Stimulated activated CD4-positive, alpha-beta T cell treated with anti-CD3 and anti-CD28 coated beads, Interleukin-15, amount 100 ng/mL, for 24 hours (primary cell): ENCODE measurements at places on chromosomes 6 and 20.

DNA sequence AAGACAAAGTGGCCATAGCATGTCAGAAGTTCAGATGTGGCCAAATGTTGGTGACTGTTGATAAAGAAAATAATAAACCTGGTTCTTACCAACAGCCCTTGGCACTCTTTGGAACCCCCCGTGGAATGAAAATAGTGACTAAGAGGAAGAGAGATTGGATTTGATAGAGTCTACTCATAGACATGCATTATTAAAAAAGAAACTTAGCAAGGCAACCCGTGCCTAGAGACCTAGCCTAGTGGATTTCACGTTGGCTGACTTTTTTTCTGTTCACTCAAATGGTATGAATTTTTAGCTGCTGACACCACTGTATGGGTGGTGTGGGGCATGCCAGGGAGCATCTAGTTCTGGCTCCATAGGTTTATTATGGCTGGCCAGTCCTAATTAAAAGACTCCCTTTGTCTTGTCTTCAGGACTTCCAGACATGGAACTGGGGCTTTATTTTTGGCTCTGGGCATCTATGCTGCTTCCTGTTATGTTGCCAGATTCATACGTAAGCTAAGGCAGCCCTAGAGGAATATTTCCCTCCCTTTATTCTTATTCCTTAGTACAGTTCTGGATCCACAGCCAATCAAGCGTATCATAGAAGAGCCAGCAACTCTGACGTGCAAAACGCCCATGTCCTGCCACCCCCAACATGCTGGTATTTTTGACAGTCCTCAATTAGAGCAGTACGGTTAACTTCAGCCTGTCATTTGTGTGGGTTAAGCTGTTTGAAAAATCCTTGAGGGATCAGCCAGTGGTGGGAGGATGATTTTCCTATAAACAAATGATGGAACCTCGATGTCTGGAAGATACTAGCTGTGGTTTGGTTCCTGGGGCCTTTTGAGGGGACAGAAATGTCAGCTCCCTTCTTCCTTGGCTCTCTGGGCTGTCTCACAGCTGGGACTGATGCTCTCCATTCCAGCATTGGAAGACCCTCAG, 127.5 kb downstream of the ISM1 start:
- no peak for DNase-seq

DNA sequence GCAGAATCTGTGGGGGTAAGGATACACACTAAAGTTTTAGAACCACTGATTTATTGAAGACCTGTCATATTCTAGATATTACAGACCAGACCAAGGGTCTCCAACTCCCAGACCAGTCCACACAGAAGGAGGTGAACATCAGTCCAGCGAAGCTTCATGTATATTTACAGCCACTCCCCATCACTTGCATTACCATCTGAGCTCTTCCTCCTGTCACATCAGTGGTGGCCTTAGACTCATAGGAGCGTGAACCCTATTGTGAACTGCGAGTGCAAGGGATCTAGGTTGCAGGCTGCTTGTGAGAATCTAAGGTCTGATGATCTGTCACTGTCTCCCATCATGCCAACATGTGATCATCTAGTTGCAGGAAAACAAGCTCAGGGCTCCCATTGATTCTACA, 5.0 kb upstream of the BCLAF1 start:
- no peak for DNase-seq

- no peak for DNase-seq
Observed at GRCh38 chr20:40583205-40583604, 105.8 kb downstream of the MAFB start.

- no peak for DNase-seq
Observed at GRCh38 chr6:157652601-157653363, 170.3 kb upstream of the SNX9 start.

- DNase-seq, result no peak
Observed at GRCh38 chr6:141301779-141302178, 830.9 kb upstream of the GJE1 start.

DNA sequence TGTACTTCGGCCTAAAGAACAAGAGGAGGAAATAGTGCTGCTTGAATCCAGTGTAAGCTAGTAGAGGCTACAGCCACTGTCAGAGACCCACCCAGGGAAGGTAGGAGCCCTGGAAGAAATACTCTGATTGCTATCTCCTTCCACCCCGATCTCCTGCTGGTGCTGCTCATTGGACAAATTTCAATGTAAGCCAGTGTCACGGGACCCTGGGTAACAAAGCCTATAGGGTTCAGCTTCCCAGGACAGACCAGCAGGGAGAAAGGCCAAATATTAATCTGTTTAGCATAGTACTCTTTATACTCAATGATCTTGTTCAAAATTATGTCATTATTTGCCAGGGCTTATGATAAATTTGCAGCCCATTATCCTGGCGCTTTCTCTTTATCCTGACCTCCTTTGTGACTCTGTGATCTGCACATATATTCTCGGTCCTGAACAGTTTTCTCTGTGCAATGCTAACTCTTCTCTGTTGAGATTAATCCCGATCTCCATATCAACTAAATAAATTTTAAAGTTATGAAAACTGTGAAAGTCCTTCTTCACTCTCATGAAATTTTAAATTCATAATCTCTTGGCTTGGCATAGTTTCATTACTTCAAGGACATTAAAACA, 218.8 kb upstream of the PREP start:
- DNase-seq, result no peak

- DNase-seq, result no peak
Observed at GRCh38 chr6:20128018-20128417, 84.3 kb downstream of the MBOAT1 start.
